Activated CD8-positive, alpha-beta memory T cell treated with anti-CD3 and anti-CD28 coated beads, Interleukin-2, amount 50 U/mL, for 48 hours (primary cell): ENCODE measurements at places on chromosomes 5 and 9.
A peak's percentile ranks its signal among the peaks of the same experiment; 100 is the strongest.

GRCh38 chr9:89149726-89150125, 28.9 kb downstream of the SHC3 start:
- DNase-seq, result no peak

GRCh38 chr5:141994511-141995136, 18.2 kb downstream of the GNPDA1 start:
- no peak for DNase-seq

GRCh38 chr5:94471521-94471920, 146.9 kb downstream of the KIAA0825 start:
- no peak for DNase-seq

DNA sequence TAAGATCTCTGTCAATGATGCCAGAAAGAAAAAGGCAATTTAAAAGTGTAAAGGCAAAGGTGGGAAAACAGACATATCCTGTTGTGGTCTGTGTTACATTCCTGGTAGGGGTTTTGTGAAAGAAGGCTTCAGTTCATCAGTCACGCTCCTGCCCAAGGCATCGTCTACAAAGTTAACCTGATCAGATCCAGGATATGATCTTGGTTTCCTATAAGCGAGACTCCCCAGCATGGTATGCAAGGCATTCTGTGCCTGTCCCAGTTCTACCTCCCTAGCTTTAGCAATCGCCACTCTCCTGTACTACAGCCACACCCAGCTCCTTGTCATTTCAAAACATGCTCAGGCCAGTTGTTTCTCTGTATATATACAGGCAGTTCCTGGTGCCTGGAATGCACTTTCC, 58.0 kb upstream of the PTPN3 start:
- DNase-seq, result no peak

- peak; percentile 38 for DNase-seq
Observed at GRCh38 chr9:89926691-89927220, 321.9 kb downstream of the GADD45G start.

- no peak for DNase-seq
Observed at GRCh38 chr5:93601071-93601801, 18.2 kb downstream of the NR2F1 start.

GRCh38 chr5:66450988-66451387, 145.2 kb upstream of the MAST4 start:
- DNase-seq, result no peak

DNA sequence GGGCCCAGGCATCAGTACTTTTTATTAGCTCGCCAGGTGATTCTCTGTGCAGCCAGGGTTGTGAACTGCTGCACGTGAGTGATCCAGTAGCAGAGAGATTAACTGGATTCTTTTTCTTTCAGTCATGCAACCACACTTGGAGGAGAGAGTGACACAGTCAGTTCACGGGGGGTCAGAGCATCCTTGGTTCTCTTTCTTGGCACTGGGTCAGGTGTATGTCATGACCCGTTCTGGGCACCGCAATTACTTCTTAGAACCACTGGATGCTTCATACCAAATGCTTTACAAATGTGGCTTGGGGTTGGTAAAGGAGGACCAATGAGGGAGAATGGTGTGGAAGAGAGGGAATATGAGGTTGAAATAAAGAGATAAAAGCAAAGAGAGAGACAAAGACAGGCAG, 368.7 kb downstream of the MLLT3 start:
- DNase-seq, result no peak

- DNase-seq, result no peak
Observed at GRCh38 chr9:114685951-114686350, 4.0 kb upstream of the TEX48 start.

GRCh38 chr9:4301971-4302427, 2.1 kb upstream of the GLIS3 start:
- DNase-seq, result peak; percentile 56

DNA sequence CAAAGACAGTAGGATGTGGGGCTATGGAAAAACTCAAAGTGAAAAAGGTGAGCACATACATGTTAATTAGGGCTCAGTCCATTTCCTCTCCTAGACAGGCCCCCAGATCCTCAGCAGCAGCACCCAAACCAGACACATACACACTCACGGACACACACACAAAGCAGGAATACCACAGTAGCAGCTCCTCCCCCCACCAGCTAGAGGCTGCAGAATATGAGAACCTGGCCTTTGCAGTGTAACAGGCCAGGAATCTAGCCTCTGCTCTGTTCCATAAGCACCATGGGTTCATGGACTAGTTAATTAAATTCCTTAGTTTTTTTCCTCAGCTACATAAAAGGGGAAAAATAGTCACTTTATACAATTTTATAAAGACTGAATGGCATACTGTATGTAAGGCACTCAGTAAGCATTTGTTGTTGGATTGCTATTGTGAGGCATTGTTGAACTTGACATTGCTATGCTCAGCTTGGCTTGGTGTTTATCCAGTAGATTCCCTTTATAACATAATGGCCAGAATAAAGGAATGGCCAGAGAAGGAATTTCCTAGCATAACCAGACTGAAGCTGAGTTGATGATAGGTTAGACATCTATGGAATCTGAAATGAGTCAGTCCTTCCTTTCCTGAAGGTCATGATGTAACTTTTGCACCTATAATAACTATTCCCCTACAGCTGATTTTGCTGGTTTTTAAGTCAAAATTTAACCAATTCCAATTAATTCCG, 186.8 kb downstream of the SEMA5A start:
- no peak for DNase-seq

GRCh38 chr9:69036309-69036708, 757 bp downstream of the FXN start:
- peak; percentile 58 for DNase-seq

DNA sequence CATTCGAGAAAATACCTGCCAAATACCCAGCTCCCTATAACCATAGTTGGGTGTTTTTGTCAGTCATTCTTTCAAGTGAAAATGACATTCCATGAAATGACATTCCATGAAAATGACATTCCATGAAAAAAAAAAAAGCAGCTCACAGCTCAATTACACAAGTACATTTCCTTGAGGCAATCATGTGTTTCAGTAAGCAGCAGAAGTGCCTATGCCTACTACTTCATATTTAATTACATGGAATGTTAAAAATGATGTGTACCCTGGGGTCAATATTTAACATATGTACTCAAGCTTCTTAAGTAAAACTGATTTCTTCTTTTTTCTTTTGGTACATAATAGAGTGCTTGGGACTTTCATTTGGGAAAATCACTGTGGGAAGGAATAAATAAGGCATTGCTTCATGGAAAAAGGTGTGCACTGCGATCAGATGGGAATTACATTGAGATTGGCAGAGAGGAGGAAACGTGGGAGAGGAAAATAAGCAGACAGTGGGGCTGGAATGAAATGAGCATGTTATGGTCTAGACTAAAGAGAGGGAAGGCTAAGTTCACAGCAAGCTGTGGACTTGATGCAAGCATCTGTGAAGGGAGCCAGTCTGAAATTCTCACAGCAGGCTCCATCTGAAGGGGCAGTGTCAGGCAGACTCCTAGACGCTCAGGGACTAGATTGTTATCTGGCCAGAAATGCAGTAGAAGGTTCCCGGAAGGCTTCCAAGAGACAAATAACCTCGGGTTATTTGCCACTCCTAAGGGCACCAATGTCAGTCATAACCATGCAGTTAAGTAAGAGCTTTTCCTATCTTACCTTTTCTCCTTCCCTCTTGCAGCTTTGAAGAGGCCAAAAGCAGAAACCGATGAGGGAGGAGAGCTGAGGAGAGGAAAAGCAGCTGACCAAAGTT, 15.2 kb upstream of the SPATA9 start:
- DNase-seq, result no peak

GRCh38 chr9:109466623-109467590, 31.2 kb downstream of the PTPN3 start:
- DNase-seq, result no peak

- no peak for DNase-seq
Observed at GRCh38 chr9:11595756-11596155, 983.0 kb upstream of the PTPRD start.

DNA sequence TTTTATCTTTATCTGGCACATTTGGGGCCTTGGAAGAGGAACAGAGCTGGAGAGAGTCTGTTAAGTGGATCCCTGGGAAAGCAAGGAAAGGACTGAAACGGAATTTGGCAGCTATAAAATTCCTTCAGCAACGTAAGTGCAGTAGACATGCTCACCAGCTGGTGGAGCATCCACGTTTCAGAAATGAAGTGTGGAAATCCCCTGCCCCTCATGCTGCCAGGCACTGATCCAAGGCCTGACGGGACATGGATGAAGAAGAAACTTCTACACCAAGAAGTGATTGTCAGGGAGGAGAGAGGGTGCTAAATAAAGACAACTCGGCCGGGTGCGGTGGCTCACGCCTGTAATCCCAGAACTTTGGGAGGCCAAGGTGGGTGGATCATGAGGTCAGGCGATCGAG, 209.3 kb downstream of the ROR2 start:
- DNase-seq, result no peak

DNA sequence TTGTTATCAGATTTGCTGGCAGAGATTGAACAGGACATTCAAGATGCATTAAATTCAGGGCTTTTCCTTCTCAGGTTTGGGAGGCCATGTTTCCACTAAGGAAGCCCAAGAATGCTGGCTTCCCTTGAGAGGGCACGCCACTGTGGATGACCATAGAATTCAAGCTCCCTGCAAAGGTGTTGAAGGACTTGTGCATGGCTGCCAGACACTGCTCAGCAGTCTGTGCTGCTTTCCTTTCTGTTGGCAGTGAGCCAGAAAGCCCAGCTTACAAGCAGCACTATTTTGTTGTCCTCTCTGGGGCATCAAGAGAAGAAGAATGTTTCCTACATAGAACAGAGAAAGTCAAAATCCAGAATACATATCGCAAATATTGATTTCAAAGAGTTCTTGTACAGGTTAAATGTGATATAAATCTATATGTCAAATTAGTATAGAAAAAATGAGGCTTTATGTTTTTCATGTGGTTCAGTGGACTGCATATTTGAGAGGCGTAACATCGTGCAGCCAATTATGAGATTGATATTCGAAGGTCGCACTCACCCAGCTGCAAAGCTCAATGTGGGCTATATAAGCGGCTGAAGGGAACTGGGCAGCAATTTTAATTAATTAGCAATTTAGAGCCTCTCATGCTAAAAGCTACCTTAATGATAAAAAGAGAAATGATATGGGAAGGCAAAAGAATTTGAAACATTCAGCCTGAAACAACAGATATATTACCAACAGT, 103.1 kb upstream of the ISL1 start:
- DNase-seq, result no peak

- no peak for DNase-seq
Observed at GRCh38 chr5:78591138-78591612, 57.4 kb downstream of the LHFPL2 start.

DNA sequence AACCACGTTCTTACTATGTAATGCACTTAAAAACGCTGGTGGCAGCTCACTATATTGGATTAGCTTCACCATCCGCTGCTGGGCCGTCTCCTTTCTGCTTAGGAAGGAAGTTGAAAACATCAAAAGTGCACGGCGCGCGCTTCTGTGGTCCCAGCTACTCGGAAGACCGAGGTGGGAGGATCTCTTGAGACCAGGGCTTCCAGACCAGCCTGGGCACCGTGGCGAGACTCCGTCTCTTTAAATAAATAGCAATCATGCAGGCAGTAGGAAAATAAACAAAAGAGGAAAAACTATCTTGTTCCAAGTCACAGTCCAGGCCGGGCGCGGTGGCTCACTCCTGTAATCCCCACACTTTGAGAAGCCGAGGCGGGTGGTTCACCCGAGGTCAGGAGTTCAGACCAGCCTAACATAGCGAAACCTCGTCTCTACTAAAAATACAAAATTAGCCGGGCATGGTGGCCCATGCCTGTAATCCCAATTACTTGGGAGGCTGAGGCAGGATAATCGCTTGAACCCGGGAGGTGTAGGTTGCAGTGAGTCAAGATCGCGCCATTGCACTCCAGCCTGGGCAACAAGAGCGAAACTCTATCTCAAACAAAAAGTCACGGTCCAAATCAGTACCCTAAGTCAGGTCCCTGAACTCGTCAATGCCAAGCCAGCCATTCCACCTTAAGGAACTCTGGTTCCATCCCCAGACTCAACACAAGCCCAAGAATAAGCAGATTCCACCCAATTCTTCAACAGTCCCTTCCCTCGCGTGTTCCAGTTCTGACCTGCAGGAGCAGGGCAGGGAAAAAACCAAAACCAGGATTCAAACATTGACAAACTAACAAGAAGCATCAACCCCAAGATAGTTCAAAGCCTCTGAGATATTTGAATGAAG, 1.0 kb upstream of the GOLGA1 start:
- DNase-seq, result peak; percentile 80

DNA sequence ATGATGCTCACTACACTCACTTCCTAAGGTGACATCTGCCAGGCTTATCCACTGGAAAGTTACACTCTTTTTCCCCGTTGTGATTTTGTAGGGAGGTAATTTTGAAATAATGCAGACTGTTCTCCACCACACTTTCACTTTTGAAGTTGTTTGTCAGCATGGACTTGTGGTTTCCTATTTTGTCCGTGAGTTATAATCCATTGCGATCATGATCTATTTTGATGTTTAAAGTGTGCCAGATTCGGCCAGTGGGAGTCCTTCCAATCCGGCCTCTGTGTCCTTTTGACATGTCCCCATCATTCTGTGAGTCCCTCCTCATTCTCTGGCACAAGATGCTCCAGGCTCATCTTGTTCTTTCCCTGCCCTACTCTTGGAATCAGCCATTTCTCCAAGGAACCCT, 211.3 kb upstream of the KLF4 start:
- DNase-seq, result no peak

DNA sequence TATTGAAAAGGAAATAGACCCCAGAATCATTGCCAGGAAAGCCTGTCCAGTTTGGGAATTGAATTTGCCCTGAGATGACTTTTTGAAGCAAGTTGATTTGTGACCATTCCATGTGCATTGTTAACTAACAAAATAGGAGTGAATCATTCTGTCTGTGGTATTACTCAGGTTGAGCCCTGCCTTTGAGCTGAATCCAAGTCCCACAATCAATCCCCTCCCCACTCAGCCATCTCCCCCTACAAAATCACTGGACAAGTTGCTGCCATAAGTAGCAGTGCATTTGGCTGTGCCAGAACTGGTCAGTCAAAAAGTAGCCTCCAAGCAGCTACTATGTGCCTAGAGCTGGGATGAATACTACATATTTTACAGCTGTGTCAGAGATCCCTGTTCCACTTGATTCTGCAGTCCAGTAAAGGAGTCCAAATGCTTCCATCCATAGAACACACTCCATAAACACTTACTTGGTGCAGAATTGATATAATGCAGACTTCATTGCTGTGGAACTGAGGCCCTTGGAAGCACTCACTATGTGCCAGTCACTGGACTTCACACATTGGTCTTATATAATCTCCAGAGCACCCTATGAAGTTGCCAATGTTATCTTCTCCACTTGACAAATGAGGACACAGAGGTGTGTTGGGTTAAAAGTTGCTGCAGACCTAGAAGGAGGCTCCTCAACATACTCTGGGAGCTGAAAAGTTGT, 96.1 kb downstream of the ZNF462 start:
- DNase-seq, result no peak
